ENCODE measurements at places on chromosomes 16 and 17. TPM values are rescaled to one million over a fixed set of nuclear protein-coding genes. Genes with fewer than 3 reads are reported as not detected.

Gene CHD9
- total RNA-seq = 67.7 TPM

Gene KRTAP9-8
- not detected for total RNA-seq

DNA sequence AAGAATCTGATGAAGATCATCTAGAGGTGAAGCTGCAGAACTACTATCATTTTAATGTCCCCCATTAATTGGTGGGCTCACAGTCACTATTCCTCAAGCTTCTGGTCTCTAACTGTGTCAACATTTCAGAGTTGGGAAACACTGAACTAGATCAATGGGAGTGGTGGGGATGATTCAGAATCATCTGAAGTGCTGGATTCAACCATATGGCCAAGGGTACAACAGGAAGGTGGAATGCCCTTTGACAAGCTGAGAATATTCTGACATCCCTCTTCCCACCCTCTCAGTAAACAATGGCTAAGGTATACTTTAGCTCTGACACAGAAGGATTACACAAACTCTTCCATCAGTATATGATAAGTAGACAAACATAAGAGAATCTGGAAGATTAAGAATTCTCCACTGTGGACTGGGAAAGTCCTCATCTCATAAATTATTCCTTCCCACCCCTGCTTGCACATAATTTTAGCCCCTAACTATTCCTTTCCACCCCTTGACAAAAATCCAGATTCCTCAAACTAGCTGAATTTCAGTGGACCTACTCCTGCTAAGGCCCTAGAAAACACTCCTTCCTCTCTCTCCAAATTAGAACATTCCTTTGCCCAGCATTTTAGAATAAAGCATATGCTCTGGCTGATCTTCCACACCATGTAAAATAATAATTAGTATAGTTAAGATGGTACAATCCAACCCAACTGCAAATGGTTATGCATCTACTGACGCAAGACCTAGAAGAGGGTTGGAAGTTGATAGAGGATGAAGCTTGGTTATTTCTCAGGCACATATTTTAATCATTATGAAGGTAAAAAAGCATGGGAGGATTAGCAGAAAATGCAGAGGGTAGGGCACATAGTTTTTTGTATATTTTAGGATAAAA, 16.3 kb upstream of the RFFL start:
- DNase-seq = no peak
- no peaks in the 10 kb centered on the region for H3K36me3 ChIP-seq
- H3K27me3 ChIP-seq = no peaks in the 10 kb centered on the region
- no peak overlapping the region for H3K27ac ChIP-seq

DNA sequence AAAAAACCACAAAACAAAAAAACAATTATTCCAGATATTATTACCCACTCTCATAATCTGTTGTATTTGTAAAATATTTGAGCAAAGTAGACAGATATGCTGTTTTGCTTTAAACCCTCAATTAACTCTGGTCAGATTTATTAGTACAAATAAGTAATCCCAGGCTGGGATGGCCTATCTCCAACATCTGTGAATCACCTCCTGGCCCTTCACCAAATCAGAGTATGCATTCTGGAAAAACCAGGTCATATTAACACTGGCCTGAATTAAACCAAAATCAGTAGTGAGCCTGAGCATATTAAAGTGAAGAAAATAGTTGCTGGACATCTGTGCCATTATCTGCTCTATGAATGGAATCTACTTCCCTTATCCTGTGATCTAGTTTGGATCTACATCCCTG, 41.0 kb downstream of the STAT3 start:
- peaks cover under 1% of the 10 kb centered on the region for H3K4me1 ChIP-seq
- H3K4me3 ChIP-seq = no peak overlapping the region
- no peak for DNase-seq

DNA sequence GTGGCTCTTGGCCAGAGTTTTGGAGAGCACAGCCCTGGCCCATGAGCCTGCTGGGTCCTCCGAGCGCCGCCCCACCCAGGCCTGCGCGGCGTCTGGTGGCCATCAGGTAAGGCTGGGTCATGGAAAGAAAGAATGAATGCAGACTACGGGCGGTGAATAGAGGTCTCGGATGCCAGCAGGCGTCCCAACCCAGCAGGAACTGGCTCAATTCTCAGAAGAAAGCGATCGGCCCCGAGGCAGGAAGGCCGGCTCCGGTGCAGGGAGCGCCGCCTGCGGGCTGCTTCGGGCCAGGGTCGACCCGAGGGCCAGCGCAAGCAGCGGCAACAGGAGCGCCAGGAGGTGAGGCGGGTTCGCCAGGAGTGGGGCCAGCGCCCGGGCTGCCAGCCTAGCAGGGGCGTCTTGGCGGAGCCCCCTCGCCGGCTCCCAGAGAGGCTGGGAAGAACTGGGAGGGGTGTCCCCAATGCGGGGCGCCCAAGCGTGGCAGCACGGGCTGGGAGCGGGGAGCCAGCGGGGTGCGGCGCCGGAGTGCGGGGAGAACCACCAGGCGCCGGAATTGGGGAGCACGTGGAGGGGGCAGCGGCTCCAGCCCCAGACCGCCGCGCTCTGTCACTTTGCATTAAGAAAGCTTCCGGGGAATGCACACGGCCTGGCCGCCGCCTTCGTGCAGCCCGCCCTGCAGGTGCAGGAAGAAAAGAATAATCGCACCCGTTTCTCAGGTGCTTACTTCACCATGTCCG, 7.1 kb upstream of the TMC5 start:
- peak; percentile 53 for DNase-seq
- H3K27ac ChIP-seq = peak overlapping the region; percentile 96
- H3K4me3 ChIP-seq = peak overlapping the region; percentile 88
- peaks cover 10% of the 10 kb centered on the region for H3K4me1 ChIP-seq

Measured in progenitor cell of endocrine pancreas (in vitro differentiated cells).